Pons (tissue), 1 donor: ENCODE measurements at places on chromosomes 4 and X.

DNA sequence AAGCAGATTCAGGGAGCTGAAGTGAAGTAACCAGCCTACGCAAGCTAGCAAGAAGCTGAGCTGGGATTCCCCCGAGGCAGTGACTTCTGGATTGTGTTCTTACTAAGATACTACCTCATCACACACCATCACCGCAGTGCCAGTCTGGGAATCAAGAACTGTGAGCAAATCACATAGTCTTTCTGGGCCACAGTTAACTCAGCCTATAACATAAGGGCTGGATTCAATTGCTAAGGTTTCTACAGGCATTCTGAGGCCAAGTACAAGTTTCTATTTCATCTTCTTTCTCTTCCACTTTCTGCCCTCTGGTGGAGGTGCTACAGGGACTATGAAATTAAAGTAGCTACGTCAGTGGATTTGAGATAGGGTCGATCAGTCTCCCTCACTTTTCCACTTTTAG is 1.4 kb upstream of the CORIN start:
- peak; percentile 24 for DNase-seq

DNA sequence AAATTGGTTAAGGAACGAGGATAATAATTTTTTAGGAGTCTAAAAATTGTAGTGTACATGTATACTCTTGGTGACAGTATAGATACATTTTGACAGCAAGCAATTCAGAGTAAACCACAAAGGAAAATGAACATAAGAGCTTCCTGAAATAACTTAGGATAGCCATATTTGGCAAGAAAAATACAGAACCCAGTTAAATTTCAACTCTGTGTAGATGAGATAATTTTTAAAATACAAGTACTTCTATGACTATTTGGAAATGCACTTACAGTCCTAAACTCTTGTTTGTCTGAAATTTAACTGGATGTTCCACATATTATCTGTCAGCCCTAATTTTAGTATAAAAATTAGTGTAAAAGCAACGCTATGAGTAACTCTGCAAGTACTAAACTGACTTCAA is 124.4 kb upstream of the PCDH18 start:
- DNase-seq, result no peak

DNA sequence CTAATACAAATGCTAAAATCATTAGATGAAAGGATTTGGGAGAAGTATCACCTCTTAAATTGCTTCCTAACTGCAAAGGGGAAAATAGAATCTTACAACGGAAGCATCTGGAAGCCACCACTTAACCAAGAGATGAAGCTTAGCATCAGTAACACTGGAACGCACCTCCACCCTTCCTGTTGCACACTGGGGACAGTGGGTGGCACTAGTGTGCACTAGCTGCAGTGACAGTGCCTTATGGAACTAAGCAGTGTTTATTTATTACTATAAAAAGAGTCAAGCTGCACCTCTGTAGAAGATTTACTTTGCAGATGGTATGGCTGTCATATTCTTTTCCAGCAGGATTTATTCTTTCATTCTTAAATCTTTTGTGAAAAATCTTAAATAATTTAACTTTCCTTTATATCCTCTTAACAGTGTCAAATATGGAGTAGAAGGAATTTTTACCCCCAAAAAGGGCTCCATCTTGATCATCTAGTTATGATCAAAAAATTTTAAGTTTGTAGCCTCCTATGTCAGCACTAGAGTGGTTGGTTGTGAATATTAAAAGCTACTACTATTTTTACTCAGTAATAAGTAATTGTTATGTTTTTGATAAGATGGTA is 76.7 kb downstream of the SCD5 start:
- peak; percentile 82 for DNase-seq

DNA sequence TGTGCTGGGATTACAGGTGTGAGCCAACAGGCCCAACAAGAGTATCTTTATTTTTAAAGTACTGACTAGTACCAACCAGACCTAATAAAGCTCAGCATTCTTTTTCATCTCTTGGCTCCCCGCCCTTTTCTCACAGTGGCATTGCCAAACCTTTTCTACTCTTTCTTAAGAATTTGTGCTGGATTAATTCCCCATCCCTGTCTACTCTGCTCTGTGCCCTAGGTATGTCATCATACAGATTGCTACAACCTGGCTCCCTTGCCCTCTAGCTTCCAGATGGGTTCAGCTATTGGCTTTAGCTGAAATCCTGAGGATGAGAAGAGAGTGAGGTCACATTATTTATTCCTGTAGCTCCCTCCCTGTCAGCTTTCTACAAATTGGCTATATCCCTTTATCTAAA is 34.9 kb upstream of the CCNI start:
- DNase-seq, result no peak
